ENCODE measurements at places on chromosomes 13 and 19.

- H3K4me3 ChIP-seq, result no peak overlapping the region
- DNase-seq, result no peak
- H3K27me3 ChIP-seq, result no peaks in the 10 kb centered on the region
- peaks cover 43% of the 10 kb centered on the region for H3K36me3 ChIP-seq
- no peak overlapping the region for H3K27ac ChIP-seq
- peaks cover 11% of the 10 kb centered on the region for H3K4me1 ChIP-seq
Measured at GRCh38 chr19:49888510-49888824, 8.2 kb downstream of the IL4I1 start.

DNA sequence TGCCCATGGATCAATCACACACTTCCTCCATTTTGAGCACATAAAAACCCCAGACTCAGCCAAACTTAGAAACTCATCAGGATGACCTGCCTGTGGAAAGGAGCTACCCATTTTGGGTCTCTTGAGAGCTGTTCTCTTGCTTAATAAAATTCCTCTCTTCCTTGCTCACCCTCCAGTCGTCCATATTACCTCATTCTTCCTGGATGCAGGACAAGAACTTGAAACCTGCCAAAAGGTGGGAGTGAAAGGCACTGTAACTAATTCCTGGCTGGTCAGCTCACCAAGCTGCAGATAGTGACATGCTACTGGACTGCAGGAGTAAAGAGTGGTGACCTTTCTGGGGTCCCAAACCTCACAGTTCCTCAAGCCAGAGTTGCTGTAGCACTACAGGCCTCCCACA lies 20.2 kb downstream of the LIG4 start:
- H3K4me3 ChIP-seq, result no peak overlapping the region
- H3K36me3 ChIP-seq, result no peaks in the 10 kb centered on the region
- no peak overlapping the region for H3K27ac ChIP-seq
- H3K4me1 ChIP-seq, result no peaks in the 10 kb centered on the region
- peaks cover 13% of the 10 kb centered on the region for H3K27me3 ChIP-seq

DNA sequence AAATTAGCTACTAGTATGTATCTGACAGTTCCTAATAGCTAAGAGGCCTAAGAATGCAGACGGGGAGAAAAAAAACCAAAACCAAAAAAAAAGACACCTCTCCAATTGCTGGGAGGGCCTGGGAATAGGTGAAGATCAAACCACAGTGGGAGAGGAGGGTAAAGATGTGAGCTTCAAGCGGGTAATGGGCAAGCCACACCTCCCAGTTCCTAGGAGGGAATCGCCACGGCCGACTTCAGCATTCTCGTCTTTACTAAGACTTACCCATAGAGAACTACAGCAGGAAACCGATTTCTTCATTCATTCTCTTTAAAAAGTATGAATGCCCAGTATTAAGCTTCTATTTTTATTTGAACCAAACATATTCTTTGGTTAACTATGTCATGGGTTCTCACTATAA lies 5.6 kb upstream of the EEF1AKMT1 start:
- DNase-seq, result no peak
- H3K4me3 ChIP-seq, result no peak overlapping the region
- H3K27ac ChIP-seq, result no peak overlapping the region
- peaks cover 59% of the 10 kb centered on the region for H3K36me3 ChIP-seq
- H3K4me1 ChIP-seq, result peaks cover 9% of the 10 kb centered on the region

DNA sequence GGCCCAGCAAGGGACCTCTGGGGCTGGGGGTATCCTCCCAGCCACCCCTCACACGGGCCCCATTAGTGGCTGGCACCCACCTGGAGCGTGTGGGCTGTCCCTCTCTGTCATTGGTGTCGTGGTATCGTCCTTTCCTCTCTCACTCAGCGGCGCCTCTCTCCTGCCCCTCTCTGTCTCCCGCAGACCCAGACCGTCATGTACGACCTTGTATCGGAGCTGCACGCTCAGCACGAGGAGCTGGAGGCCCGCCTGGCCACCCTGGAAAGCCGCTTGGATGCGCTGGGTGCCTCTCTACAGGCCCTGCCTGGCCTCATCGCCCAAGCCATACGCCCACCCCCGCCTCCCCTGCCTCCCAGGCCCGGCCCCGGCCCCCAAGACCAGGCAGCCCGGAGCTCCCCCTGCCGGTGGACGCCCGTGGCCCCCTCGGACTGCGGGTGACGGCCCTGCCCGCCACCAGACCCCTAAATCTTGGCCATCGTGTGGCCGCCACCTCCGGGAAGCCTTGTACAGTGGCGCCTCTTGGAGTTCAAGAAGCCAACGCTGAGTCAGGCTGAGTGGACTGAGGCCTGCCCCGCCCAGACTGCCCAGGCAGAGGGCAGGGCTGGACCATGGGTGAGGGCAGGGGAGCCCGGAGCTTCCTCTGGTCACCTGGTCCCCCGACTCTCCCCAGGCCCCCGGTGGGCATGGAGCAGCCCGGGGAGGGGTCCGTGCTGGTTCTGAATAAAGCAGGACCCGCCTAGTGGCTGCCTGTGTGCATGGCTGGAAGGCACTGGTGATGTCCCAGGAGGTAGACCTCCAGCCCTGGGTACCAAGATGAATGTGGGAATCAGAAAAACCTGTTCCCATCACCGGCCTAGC lies 9.8 kb upstream of the ARRDC2 start:
- peaks cover 6% of the 10 kb centered on the region for H3K27me3 ChIP-seq
- H3K36me3 ChIP-seq, result peaks cover 12% of the 10 kb centered on the region
- H3K27ac ChIP-seq, result no peak overlapping the region
- no peak for DNase-seq
- peaks cover 11% of the 10 kb centered on the region for H3K4me1 ChIP-seq
- H3K4me3 ChIP-seq, result no peak overlapping the region

DNA sequence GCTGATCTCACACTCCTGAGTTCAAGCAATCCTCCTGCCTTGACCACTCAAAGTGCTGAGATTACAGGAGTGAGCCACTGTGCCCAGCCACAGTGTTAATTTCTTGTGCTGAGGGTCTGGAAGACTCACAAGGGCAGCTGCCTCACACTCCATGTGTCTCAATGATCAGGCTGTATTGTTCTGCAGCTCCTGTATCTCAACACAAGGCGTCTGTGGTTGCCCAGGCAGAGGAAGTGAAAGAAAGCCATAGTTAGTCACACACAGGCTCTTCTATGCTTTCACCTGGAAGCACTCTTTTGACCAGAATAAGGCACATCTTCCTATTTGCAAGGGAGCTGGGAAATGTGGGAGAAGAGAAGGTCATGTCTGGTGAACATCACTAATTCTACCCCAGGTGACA lies 107.3 kb upstream of the ZNF507 start:
- H3K4me3 ChIP-seq, result no peak overlapping the region
- no peaks in the 10 kb centered on the region for H3K36me3 ChIP-seq
- no peaks in the 10 kb centered on the region for H3K27me3 ChIP-seq
- no peak overlapping the region for H3K27ac ChIP-seq
- DNase-seq, result no peak

GRCh38 chr13:22744688-22745452 lies 435.9 kb upstream of the SGCG start:
- no peak for DNase-seq
- no peaks in the 10 kb centered on the region for H3K27me3 ChIP-seq
- no peaks in the 10 kb centered on the region for H3K4me1 ChIP-seq

- H3K4me1 ChIP-seq, result no peaks in the 10 kb centered on the region
- no peak overlapping the region for H3K27ac ChIP-seq
Measured at GRCh38 chr19:48708471-48708870, 11.1 kb downstream of the MAMSTR start.

DNA sequence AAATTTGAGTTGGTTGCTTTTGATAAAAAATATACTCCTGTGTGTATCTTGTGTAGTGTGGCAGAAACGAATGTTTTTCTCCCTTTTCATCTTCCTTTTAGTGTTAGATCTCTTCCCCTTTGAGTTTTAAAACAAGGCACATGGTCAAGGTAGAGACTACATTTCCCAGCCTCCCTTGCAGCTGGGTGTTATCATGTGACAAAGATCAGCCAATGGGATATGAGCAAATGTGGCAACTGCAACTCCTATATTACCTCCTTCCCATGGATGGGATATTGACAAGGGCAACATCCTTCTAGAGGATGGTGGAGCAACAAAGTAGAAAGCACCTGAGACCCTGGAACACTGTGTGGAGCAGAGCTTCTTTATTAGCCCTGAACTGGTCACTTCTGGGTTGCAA lies 42.4 kb downstream of the ADGRE3 start:
- H3K4me1 ChIP-seq, result no peaks in the 10 kb centered on the region
- H3K27me3 ChIP-seq, result no peaks in the 10 kb centered on the region
- H3K27ac ChIP-seq, result no peak overlapping the region
- DNase-seq, result no peak

DNA sequence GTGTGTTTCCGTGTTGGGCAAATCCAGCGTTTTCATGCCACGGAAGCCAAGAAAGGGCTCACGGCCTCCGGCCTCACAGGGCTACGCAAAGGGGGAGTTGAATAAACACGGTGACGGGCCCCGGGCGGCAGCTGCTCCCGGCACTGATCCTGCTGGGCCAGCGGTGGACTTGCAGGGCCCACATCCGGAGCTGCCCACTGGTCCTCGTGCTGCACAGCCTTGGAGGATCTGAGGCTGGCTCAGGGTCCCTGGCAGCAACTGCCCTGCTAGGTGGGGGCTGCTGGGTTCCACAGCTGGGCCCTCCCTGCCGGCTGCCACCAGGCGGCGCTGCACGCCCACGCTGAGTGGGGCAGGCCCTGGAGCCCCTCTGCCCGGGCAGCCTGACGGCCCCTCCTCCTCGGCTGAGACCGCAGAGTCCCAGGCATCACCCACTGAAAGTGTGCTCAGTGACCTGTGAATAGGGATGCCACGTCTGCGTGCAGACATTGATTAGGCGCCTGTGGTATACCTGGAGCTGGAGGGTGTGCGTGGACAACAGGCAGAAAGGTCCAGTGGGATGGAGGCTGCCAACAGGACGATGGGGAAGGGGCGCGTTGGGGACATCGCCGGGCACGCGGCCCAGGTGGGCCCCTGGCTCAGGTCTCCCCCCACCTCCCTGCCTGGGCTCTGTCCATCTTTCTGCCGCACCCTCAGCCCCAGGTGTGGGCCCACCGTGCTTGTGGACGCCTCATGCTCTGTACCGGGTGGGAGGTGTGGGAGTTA lies 5.3 kb upstream of the HCN2 start:
- peaks cover 9% of the 10 kb centered on the region for H3K36me3 ChIP-seq
- peak; percentile 47 for DNase-seq
- H3K27me3 ChIP-seq, result peaks cover 4% of the 10 kb centered on the region
- no peak overlapping the region for H3K27ac ChIP-seq
- H3K4me3 ChIP-seq, result no peak overlapping the region
- peaks cover 2% of the 10 kb centered on the region for H3K4me1 ChIP-seq

- no peak overlapping the region for H3K4me3 ChIP-seq
- H3K36me3 ChIP-seq, result peaks cover 60% of the 10 kb centered on the region
- H3K27me3 ChIP-seq, result no peaks in the 10 kb centered on the region
Measured at GRCh38 chr13:77062097-77062496, 35.1 kb upstream of the FBXL3 start.

GRCh38 chr13:83503424-83503823 lies 378.9 kb downstream of the SLITRK1 start:
- no peak overlapping the region for H3K27ac ChIP-seq
- H3K27me3 ChIP-seq, result no peaks in the 10 kb centered on the region
- H3K4me3 ChIP-seq, result no peak overlapping the region
- DNase-seq, result no peak
- no peaks in the 10 kb centered on the region for H3K4me1 ChIP-seq

GRCh38 chr13:29758531-29759114 lies 91.8 kb downstream of the UBL3 start:
- H3K4me1 ChIP-seq, result peaks cover 17% of the 10 kb centered on the region
- peak; percentile 35 for DNase-seq
- H3K36me3 ChIP-seq, result no peaks in the 10 kb centered on the region
- H3K27ac ChIP-seq, result peak overlapping the region; percentile 56
- no peak overlapping the region for H3K4me3 ChIP-seq

GRCh38 chr13:77868717-77869116 lies 49.9 kb downstream of the EDNRB start:
- H3K36me3 ChIP-seq, result peaks cover 10% of the 10 kb centered on the region
- DNase-seq, result no peak
- H3K27me3 ChIP-seq, result no peaks in the 10 kb centered on the region
- peaks cover 10% of the 10 kb centered on the region for H3K4me1 ChIP-seq
- H3K27ac ChIP-seq, result peak overlapping the region; percentile 32

DNA sequence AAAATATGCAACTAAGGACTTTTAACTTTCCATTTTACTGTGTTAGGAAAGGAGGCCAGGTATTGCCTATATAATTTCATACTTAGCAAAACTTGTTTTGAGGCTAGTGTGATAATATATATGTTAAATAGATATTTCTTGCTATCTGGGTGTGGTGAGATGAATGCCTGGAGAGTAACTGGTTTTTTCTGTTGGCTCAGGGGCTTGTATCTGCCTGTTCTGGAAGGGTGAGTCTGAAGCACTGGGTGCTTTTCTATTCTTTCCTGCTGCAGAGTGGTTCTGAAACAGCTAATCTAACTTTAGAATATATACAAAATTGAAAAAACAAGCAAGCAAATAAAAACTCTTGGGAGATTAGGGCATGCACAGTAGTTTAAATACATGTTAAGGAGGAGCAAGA lies 64.6 kb upstream of the MYCBP2 start:
- no peaks in the 10 kb centered on the region for H3K36me3 ChIP-seq
- peaks cover 15% of the 10 kb centered on the region for H3K27me3 ChIP-seq
- H3K27ac ChIP-seq, result no peak overlapping the region
- DNase-seq, result no peak

DNA sequence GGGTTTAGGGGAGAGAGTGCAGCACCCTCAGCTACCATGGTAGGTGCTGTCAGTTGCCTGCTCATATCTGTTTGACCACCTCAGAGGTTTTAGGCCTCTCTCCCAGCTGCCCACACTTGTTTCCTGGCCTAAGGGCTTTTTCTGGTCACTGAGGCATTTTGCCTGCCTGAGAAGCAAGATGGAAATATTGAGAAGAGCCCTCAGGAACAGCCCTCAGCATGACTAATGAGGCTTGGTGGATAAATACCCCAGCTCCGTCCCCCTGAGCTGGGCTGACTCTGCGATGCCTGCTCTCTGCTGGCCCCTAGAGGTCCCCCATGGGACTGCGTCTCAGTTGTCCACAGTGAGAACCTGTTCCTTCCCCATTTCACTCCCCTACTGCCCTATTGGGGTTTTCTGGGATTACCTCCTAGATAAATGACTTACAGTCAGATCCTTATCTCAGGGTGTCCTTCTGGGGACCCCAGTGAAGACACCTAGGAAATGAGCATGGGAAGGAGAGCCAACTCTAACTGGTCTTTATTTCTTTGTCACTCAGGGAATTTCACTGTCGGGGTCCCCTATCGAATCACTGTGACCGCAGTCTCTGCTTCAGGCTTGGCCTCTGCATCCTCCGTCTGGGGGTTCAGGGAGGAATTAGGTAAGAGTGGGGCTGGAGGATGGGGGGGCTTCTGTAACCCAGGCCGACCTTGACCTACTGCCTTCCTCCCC lies 13.3 kb downstream of the PALM3 start:
- DNase-seq, result peak; percentile 53
- peaks cover 70% of the 10 kb centered on the region for H3K36me3 ChIP-seq
- no peaks in the 10 kb centered on the region for H3K4me1 ChIP-seq
- H3K27ac ChIP-seq, result no peak overlapping the region

DNA sequence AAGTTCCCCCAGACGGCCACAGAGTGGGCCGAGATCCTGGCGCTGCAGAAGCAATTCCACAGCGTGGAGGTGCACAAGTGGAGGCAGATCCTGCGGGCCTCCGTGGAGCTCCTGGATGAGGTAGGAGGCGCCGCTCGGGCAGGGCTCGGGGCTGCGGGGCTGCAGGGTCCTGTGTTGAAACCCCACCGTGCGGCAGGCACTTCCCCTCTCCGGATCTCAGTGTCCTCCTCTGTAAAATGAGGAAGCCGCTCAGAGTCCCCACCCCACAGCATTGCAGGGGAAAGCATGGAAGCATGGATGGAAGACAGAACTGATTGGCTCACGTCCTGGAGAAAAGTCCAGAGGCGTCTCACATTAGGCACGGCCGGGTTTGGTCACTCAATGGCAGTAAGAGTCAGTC lies 6.8 kb upstream of the SCN1B start:
- H3K27ac ChIP-seq, result no peak overlapping the region
- DNase-seq, result no peak
- H3K27me3 ChIP-seq, result no peaks in the 10 kb centered on the region
- H3K4me1 ChIP-seq, result no peaks in the 10 kb centered on the region
